ENCODE measurements at places on chromosomes 6 and 20.

DNA sequence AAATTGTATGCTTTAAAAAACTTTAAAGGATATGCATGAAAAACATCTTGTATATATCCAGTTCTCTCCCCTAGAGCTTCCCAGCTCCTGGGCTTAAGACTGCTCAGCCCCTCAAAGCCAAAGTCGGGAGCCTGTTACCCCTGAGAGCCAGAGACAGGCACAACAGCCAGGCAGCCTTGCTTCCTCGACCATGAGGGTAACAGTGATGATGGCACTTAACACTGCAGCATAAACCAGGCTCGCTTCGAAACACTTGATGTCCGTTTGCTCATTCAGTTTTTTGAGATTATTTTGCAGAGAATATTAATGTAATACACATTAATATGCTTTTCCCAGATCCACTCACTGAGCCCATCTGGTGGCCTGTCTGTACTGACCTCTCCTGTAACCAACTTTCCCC is 47.2 kb downstream of the RPP40 start:
- DNase-seq: no peak

DNA sequence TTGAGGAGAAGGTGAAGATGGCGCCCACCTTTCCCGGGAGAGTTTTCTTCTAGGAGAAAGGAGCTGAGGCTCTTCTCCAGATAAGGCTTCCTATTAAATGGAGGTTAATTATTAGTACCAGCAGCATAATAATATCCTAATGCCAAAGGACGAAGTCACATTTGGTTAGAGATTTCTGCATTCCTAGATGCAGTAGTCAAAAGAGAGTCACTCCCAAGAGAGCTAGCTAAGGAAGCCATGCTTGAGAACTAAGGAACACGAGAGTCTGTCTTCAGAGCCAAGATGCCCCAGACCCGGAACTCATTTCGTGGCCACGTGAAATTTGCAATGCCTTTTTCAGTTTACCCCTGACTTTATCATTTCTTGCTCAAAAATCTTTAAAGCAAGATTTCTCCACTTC is 132.7 kb downstream of the TSHZ2 start:
- DNase-seq: no peak

DNA sequence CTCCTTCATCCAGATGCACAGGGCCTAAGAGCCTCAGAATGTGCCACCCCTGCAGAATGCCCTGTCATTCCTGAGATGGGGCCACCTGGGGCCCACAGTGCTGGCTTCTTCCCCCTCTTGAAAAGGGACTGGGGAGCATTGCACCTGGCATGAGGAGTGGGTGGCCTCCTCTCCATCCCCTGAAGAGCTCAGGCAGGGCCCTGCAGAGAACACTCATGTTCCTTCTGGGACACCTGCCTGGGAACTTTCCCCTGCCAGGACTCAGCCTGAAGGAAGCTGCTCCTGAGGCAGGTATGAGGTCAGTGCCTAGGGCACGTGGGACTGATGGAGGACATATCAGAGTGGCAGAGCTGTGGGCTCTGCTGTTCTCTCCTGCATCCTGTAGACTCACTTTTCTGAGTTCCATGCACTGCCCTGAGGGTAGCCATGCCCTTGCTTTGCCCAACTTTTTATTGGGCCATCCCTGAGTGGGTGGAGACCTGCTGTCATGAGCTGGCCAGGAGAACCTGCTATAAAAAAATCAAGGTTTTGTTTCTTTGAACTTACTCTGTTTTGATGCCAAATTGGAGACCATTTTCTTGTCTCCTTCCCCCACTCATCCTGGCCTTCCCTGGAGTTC is 19.5 kb downstream of the CCDC167 start:
- no peak for DNase-seq

- no peak for DNase-seq
Measured at GRCh38 chr20:50287512-50287911, 96.9 kb downstream of the CEBPB start.

DNA sequence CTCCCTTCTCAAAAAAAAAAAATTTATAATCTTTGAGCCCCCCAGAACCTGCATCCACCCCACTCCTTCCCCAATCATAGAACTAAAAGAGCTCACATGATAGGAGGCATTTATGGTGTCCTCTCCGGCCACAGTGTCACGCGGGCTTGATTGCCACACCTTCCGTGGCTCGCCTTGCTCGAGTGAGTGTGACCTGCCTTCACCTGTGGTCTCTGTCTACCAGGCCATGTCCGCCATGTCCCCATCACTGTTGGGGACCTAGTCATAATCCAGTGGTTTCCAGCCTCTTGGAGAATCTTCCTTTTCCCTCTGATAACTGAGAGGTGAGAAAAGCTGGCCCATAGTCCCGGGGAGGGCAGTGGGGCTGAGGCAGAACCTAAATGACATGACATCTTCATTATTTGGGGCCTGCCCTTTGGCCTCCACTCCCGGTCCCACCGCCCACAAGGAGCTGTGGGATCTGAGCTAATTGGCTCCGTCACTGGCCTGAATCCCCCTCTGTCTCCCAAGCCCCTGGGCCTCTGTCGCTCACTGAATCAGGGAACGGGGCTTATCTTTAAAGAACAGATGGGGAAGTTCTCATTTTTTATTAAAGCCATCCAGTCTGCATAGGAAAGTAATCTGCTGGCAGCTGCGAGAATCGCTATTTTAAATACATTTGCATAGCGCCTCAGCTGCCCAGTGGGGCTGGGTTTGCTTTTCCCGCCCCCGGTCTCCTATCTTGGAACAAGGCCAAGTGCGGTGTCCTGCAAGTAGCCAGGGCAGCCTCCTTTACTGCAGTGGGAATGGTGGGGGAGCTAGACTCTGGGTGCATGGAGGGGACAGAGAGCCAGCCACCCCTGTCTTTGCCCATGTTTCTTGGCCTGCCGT is 197.6 kb upstream of the PMEPA1 start:
- peak; percentile 56 for DNase-seq

DNA sequence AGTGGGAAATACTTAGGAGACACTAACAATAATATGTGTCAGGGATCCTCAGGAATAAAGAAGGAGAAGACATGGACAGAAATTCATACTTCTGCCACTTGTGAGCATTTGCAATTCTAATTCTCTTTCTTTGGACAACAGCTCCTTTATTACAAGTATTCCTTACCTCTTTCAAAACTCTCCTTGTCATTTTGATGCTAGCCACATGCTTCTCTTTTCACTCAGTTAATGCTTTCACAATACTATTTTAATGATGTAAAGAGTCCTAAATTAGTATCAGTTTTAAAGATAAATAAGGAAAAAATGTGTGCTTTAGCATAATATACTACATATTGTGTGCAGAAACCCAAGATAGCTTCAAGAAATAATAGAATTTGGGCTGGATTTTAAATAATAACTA is 62.5 kb downstream of the AHI1 start:
- DNase-seq: no peak

- DNase-seq: no peak
Measured at GRCh38 chr6:166570929-166571713, 15.4 kb downstream of the RAMACL start.

DNA sequence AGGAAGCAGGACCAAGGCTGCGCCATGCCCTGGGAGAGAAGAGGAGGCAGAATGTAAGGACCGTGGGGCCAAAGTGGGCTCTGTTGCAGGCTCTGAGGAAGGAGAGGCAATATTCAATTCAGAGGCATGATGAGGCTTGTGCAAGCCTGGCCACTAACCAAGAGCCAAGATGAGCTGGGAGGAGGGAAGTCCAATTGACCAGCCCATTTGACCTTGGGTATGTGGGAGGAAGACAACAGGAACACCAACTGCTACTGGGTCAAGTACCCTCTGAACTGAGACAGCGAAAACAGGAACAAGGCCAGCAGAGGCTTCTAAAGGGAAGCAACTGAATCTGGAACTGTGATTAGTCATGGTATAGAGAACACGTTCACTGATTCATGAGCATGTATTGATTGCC is 779.6 kb downstream of the MAFB start:
- no peak for DNase-seq

DNA sequence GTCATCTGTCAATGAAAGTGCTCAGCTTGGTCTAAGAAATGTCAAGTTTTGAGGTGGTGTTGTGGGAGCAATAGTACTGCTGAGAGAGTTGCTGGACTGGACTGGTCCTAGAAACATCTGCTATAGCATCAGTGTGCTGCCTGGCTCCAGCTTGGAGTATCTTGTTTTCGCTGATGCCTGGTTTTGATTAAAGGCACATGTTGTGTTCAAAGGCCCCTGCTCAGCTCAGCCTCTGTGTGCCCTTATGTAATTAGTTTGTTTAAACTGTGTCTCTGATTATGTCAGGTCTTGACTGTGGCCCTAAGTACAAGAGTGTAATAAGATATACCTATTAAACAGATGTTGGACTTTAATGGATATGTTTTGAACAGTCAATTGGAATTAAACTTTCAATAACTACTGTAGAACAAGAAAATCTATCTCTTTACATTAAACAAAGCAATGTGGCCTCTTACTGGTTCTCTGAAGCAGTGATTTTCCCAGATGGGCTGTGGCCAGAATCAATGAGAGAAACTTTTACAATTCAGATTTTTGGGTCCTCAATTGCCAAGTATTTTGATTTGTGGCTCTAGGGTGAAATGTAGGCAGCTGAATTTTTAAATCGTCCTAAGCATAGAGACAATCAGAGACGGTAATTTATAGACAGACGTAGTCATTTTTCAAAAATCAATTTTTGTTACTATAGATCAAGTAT is 668.2 kb downstream of the DHX35 start:
- peak; percentile 39 for DNase-seq

DNA sequence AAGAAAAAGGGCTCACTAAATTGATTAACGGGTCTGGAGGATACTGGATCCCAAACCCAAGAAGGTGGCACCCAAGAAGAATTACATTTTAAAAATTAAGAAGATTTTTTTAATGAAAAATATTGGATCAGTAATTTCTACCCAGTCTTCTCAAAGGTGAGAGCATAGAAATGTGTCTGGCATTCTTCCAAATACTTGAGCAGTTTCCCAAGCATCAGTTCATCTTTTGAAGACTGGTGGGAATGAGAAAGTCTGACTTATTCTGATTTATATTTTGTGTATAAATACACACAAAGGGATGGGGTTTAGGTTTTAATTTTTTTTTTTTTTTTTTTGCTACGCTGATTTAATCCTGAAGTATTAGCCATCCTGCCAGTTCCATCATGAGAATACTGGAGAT is 3.3 kb downstream of the MGME1 start:
- no peak for DNase-seq

- no peak for DNase-seq
Measured at GRCh38 chr20:32382102-32382950, 24.2 kb downstream of the ASXL1 start.

- no peak for DNase-seq
Measured at GRCh38 chr20:24353135-24353690, 116.2 kb upstream of the SYNDIG1 start.

DNA sequence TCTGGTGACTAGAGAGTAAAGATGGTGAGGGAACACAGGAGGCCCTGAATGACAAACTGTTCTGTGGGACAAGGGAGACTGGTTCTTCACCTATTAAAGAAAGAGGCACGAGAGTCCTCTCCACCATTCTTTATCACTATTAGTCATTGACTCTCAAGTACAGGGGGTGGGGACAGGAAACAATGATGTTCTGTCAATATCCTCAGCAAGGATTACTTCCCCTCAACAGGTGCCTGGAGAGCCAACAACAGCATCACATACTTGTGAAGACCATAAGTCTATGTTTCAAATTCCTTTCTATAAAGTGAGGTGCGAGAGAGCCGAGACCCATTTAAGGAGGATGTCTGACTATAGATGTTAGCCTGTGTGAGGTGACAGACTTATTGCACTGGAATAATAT is 72.4 kb upstream of the TBC1D7 start:
- DNase-seq: no peak

GRCh38 chr20:55273149-55273548 is 732.2 kb downstream of the CBLN4 start:
- no peak for DNase-seq

DNA sequence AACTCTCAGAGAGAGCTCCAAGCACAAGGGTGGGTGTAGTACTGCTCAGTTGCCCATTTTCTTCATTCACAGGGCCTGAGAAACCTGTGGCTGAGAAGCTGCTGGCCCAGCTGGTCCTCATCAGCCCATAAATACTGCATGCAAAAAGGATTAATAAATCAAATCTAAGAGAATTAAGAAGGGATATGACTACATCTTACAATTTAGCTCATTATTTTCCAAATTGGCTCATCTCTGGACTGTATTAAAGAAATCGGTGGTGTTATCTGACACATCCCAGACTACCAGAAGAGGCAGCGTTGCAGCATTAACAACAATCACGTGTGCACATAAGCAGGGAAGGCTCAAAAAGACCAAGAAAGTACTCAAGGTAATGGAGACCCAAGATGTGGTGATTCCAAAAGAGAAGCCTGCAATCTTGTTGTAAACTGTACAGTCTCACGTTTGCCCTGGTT is 90.7 kb downstream of the CD24 start:
- DNase-seq: no peak

GRCh38 chr20:48015943-48016723 is 230.9 kb upstream of the SULF2 start:
- no peak for DNase-seq

DNA sequence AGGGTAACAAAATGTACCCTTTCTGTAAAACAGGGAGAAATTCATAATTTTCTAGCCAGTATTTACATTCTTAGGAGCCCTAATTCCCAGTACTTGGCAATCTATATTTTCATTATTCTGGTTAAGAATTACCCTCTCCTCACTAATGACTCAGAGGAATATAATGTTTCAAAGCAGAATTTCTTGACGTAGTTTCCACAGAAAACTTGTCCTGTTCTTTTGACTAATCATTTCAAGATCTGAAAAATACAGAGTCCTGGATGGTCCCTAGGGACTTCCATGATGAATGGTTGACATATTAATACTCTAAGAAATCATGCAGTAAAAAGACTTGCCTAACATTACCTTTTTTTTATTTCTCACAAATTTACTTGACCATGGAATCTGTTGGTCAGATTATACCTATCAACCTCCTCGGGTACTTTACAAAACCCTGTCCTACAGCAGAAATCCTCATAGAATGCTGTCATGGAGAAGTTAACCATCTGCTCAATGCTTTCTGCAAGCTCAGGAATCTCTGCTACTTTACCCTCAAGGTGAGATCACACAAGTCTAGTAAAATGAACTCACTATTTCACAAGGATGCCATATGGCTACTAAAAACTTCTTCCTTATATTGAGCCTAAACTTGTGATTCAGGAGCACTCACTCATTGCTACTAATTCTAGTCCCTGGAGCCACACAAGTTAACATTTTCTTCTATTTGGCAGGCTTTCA is 202.1 kb upstream of the CNR1 start:
- DNase-seq: no peak

DNA sequence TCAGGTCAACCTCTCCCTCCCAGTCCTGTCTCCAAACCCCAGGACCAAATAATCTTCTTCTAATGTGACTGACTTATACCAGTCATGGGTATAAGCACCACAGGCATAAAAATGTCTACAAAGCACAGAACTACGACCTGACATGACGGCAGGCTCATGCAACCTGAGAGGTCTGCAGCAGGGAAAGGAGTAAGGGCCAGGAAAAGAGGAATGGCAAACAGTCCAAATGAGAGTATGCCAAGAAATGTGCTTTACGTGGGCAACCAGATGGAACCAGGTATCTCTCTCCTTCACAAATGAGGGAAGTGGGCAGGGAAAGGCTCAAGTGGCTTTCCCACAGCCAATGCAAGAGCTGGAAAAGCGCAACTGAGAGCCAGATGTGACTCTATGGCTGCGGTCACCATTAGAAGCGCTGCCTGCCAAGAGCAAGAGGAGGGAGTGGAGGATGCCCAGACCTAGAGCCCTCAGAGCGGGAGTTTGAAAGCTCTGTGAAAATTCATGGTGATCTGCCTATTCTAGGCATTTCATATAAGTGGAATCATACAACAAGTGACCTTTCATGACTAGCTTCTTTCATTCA is 6.0 kb downstream of the APMAP start:
- no peak for DNase-seq

- DNase-seq: no peak
Measured at GRCh38 chr6:125273965-125274364, 27.8 kb downstream of the HDDC2 start.
